ENCODE measurements at places on chromosomes 2 and 18.

GRCh38 chr18:45686891-45687611 is 36.9 kb upstream of the SLC14A1 start:
- peak; percentile 82 for DNase-seq

DNA sequence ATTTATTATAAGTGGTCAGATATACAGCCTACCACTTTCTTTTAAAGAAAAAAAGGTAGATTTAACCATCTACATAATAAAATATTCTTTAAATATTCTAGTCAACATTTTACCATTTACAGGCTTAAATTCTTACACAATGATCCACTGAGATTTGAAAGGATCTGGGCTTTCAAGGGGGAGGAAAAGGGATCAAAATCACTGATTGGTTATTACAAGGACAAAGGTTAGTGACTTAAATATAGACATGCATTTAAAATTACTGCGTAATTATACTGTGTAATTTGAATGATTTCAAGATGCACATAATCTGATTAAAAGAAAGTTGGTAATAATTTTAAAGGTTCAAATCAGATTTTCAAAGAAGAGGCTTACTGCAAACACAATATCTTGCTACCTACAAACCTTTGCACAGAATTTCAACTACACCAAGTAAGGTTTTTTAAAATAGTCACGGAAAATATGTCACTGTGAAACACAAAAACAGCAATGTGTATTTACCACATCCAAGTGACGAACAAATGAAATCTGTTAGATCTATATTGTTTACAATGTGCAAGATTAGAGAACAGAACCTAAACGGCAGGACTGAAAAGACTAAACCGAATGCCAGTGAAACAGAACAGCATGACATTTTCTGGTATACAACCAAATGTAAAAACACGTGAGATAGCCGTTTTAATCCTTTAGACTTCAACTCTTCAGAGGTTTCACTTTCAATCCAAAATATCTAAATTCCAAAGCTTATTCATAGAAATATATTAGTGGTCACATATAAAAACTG is 40.8 kb downstream of the RTN4 start:
- no peak for DNase-seq

- DNase-seq: no peak
Observed at GRCh38 chr18:59155153-59155552, 15.5 kb downstream of the SEC11C start.

DNA sequence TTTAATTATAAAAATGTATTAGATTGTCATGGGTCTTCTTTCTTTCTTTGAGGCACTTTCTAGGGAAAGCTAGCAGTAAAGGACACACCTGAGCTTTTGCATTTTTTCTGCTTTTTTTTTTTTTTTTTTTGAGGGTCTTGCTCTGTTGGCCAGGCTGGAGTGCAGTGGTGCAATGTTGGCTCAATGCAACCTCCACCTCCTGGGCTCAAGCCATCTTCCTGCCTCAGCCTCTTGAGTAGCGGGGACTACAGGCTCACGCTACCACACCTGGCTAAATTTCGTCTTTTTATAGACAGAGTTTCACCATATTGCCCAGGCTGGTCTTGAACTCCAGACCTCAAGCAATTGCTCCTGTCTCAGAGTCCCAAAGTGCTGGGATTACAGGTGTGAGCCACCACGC is 40.5 kb downstream of the ROCK1 start:
- no peak for DNase-seq

DNA sequence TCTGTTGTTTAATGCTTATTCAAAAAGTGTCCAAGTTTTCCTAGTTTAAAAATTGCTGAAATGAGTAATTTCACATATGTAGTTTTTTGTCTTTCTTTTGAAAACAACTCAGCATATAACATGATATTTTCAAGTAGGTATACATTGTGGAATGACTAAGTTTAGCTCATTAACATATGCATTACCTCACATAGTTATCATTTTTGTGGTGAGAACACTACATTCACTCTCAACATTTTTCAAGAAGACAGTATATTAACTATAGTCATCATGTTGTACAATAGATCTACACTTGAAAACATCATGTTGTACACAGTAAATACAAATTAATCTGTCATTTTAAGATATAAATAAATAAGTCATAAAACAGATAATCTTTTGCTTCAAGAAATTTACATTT is 340.0 kb downstream of the CCDC85A start:
- no peak for DNase-seq

GRCh38 chr2:153474407-153474806 is 4.2 kb downstream of the RPRM start:
- peak; percentile 11 for DNase-seq

DNA sequence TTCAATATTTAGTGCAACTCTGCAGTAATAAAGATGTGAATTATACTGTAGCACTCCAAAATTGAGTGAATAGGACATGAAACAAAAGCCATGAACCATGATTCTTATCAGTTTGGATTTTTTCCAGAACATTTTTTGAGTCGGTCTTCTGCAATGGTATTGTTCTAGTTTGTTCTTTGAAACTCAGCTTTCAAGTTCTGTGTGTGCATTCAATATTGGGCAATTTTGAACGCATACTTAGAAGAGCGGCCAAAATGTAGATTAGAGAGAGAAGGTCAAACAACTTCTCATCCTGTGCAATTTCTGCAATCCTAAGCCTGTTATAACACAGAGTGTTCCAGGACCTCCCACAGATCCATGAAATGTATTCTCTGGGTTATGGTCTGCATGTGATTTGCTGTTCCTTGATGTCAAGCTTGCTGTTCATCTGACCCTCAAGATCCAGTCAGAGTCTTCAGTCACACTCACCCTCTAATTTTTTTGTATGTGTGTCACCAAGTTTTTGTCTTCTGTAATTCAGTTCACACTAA is 48.3 kb downstream of the TSPYL6 start:
- no peak for DNase-seq

GRCh38 chr2:29304399-29305060 is 189.3 kb downstream of the CLIP4 start:
- no peak for DNase-seq

- no peak for DNase-seq
Observed at GRCh38 chr2:25400169-25400568, 58.4 kb upstream of the DNMT3A start.

GRCh38 chr18:24402209-24402785 is 4.7 kb upstream of the OSBPL1A start:
- no peak for DNase-seq

GRCh38 chr2:100862081-100862480 is 42.1 kb downstream of the NPAS2 start:
- DNase-seq: no peak

DNA sequence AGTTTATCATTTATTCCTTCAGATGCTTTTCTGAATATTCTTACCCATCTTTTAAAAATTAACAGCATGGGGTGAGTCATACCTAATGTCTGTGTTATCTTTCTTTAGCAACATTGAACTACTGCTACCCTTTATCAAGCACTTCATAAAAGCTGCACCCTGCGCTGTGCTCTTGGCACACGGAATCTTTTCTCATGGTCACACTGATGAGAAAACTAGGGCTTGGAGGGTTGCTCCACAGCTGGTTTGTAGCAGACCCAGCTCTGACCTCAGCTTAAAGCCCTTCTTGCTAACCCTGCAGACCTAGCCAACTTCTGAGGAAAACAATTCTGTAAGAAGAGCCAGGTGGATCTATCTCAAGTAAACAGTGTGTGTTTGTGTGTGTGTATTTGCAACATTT is 106.3 kb downstream of the RNF144A start:
- DNase-seq: no peak

GRCh38 chr2:60529785-60530627 is 23.4 kb downstream of the BCL11A start:
- no peak for DNase-seq

DNA sequence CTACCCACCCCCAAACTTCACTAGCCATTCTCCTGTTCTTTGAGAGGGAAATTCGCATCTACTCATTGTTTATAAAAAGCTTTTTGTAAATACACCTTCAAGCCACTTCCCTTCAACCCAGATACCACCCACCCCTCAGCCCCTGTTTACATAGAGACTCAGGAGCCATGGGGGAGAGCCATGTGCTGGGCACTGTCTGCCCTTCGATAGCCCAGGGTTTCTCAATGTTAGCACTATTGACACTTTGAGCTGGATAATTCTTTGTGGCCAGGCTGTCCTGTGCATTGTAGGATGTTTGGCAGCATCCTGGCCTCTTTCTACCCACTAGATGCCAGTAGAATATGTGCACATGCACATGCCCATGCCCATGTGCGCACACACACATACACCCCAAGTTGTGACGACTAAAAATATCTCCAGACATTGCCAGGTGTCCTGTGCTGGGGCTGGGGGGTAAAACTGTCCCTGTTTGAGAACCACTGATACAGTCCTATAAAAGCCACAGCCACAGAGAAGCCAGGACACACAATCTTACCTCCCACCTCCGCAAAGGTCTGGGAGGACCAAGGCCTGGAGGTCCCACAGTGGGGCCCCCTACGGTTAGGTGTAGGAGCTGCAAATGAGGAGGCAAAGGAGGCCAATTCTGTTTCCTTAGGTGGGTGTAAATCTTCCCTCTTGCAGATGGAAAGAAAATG is 44.5 kb upstream of the ASPRV1 start:
- no peak for DNase-seq

GRCh38 chr2:214310319-214310718 is 100.5 kb upstream of the VWC2L start:
- DNase-seq: peak; percentile 50

- peak; percentile 25 for DNase-seq
Observed at GRCh38 chr2:71353248-71353647, 21.7 kb downstream of the ZNF638 start.

- no peak for DNase-seq
Observed at GRCh38 chr2:103232865-103233264, 471.0 kb downstream of the TMEM182 start.

DNA sequence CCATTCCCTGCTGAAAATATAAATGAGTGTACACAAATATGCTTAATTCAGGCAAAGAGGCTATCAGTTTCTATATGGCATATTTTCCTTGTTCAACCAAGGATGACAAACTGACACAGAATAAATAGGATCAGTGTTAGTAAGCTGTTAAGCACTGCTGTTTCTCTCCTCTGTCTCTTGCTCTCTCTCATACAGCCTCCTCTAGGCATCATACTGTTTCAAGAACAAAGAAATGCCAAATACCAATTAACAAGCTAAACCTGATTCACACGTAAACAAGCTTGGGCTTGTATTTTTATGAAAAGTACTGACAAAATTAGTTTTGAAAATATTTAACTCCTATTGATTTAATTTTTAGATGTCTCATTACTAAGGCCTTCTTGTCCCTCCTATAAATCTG is 1027.2 kb upstream of the ACVR2A start:
- DNase-seq: no peak

GRCh38 chr2:184908966-184909365 is 310.6 kb downstream of the ZNF804A start:
- DNase-seq: no peak

- DNase-seq: no peak
Observed at GRCh38 chr18:58788971-58789875, 75.5 kb upstream of the ZNF532 start.

- no peak for DNase-seq
Observed at GRCh38 chr2:238322001-238322411, 1.7 kb downstream of the TRAF3IP1 start.

- no peak for DNase-seq
Observed at GRCh38 chr2:229553091-229553490, 161.3 kb downstream of the DNER start.

DNA sequence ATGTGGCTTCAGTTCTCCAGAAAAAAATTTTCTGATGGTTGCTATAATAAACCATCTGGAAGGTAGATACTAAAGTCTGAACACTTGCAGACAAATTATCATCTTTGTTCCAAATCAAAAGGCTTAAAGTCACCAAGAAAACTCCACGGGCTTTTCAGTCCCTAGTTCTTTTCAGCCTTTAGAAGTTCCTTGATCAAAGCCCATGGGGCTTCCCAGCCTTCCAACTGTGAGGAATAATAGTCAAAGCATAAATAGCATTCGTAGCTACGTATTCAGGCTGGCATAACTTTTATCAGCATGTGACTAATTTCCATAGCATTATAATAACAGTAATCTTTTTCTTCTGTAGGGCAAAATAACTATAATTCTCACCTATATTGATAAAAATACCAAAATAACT is 13.9 kb downstream of the SCG2 start:
- no peak for DNase-seq

DNA sequence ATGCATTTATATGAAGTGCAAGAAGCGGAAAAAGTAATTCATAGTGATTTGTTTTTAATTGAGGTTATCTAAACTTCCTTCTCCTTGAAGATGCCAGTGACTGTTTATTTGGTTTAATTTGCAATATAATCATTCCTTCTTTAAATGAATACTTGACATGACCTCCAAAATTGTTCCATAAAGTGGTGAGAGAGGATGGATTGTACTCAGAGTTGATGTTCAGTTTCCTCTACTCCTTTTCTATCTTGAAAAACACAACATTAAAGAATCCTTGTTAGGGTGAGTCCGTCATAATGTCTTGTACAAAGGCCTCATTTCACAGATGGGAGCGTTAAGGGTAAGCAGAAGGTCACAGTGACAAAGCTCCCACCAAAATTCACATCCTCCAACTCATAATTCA is 756.1 kb upstream of the KLHL29 start:
- no peak for DNase-seq

- peak; percentile 55 for DNase-seq
Observed at GRCh38 chr2:157443090-157443489, 799 bp downstream of the CYTIP start.
